ENCODE measurements at places on chromosomes 11 and 22.

DNA sequence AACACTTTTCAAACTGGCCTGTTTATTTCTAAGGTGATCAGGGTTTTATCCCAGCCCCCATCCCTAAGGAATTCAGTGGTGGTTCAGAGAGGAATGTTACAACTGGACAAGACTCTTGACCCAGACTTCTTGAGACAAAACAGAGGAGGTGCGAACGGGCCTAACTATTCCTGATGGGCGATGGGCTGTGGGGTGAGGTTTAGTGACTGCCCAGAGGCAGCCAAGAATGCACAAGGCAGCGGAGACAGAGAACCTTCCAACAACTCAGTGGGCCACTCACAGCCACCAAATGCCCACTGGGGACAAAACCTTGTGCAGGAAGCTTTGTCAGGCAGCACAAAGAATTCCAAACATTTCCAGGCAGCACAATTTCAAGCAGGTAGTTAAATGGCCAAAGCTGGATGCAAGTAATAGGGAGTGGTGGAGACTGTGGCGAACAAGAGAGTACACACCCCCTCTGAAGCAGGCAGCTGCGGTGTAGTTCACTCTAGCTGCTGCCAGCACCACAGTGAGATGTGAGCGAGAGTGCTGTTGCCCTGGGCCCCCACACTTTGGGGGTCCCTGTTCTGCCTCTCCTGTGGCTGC lies 29.2 kb downstream of the SCUBE1 start:
- no peak for DNase-seq

DNA sequence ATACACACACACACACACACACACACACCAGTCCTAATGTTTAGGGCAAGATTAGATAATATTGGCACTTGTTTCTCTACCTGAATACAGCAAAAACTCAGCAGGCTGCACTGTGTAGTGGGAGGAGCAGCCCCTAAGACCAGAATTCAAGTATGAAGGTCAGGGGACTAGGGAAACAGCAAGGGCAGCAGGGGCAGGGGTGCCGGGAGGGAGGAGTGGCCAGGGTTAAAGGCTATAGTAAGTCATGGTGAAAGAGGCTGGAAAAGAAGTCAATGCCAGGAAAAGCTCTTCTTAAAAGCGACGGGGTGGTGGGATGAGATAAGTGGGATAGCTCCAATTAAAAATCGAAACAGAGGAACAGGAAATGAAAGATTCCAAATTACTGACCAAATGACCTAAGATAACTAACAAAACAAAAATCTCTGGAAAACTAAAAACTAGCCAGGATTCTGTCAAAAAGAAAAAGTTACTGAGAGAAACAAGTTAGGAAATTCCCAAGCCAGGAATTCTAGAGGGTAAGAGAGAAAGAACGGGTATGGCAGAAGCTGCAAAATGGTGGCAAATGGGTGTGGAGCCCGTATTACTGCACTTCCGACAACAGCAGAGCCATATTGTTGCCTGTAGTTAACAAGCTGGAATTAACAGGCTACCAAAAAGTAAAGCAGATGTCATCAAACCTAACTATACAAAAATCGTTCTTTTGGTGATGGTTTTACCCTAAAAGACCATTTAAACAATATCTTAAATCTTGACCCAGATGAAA lies 1.3 kb downstream of the ASCL3 start:
- DNase-seq = no peak

DNA sequence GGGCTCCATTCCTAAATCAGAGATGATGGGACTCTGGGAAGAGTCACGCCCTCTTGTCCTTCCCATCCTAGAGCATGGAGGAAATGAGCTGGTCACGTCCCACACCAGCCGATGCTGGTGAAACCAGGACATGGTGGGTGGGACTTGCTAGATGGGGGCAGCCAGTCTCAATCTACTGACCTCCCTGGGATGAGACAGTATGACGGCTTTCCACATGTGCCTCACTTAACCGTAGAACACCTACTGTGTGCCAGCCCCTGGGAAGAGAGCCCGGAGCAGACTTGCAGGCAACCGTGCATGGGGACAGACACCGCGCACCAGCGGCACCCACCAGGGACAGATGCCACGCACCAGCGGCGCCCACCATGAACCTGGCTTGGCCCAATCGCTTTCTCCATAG lies 3.8 kb downstream of the OSBPL5 start:
- no peak for DNase-seq

- no peak for DNase-seq
Measured at GRCh38 chr11:92790366-92790765, 179.1 kb upstream of the MTNR1B start.

- DNase-seq = no peak
Measured at GRCh38 chr22:25219948-25220442, 556 bp downstream of the CRYBB2 start.

- no peak for DNase-seq
Measured at GRCh38 chr22:36773935-36774334, 2.0 kb downstream of the IFT27 start.

GRCh38 chr11:46251954-46252353 lies 25.5 kb upstream of the CREB3L1 start:
- no peak for DNase-seq

- peak; percentile 57 for DNase-seq
Measured at GRCh38 chr11:130431331-130431773, 2.9 kb upstream of the ADAMTS8 start.

DNA sequence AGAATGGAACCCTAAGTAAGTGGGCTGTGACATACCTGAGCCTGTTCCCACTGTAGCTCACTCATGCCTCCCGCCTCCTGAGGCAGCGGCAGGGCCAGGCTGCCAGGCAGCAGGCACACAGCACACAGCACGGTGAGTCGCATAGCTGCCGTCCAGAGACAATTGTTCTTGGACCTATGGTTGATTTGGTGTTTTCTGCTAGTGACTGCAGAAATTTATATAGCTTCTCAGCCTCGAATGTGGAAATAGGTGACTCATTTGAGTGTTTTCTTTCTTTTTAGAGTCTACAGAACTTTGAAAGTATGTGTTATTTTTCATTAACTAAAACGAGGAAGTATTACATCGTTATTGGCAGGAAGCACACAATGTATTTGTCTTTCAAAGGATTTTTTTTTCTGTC lies at the start of gene MMP7:
Gene MMP7 (minus strand): TSS at position 190 of the 400 bp plus-strand sequence. CDS start 47 bp downstream, at position 143.
- no peak for DNase-seq

DNA sequence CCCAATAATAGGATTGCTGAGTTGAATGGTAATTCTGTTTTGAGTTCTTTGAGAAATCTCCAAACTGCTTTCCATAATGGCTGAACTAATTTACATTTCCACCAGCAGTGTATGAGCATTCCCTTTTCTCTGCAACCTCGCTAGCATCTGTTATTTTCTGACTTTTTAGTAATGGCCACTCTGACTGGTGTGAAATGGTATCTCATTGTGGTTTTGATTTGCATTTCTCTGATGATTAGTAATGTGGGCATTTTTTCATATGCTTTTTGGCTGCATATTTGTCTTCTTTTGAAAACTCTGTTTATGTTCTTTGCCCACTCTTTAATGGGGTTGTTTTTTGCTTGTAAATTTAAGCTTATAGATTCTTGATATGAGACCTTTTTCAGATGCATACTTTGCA lies 97.4 kb downstream of the FDX1 start:
- no peak for DNase-seq

DNA sequence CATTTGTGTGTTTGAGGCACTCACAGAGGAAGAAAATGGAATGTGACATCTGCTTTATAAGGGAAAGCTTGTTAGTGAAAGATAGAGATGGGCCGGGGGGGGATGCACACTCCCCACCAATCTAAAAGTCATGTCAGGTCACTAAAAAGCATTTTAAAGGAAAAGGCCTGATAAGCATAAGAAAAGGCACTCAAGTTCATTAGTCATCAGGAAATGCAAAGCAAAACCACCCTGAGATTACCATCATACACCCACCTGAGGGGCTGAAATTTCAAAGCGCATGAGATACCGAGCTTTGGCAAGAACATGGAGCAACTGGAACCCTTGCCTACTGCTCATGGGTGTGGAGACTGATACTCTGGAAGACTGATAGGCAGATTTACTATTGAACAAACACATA lies 77.9 kb upstream of the ANO1 start:
- DNase-seq = no peak

DNA sequence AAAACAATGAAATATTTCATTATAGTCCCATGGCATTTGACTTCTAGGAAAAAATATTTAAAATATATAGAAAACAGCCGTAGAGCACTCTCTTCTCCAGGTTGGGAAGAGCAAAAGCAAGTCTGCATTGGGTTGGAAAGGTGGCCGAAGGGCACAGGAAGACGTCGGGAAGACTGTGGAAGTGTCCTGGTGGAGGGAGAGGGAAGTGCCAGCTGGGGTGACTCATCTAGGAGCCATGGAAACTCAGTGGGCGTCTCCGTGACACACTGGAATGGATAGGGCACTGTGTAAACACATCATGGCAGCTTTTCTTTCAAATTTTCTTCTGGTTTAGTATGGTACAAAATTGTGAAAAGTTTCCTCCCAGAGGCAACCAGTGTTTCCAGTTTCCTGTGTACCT lies 12.7 kb downstream of the GTPBP1 start:
- DNase-seq = no peak

DNA sequence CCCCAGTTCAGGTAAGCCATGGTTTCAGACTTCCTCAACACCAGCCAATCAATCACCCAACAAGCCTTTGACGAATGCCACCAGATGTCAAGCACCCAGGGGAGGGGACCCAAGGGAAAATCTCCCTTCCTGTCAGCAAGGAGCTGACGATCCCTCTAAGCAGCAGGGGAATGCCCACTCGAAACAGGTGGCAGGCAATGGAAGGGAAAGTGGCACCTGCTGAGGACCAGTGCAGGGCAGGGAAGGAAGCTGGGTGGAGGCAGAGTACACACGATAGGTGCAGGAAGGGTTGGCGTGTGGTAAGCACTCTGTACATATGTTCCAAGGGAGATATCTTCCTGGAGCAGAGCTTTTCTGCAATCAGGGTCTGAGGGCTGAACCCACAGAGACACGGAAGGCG lies 11.7 kb upstream of the CREB3L1 start:
- DNase-seq = no peak

DNA sequence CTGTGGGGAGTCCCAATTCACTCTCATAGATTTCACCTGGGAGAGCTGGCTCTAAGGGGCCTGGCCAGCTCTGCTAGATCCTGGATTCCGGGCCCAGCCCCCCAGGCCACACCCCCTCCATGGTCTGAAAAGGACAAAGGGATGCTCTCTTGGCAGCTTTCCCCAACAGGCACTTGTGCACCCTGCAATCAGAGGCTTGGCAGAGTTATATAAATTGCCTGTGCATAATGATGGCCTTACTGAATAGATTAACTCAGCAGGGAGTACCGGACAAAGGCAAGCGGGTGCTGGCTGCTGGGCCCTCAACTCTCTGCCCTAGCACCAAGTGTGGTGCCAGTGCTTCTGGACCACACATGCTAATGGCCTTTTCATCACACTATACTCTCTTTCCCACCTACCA lies 461.6 kb downstream of the BUD13 start:
- no peak for DNase-seq

GRCh38 chr11:65849771-65850216 lies 8.2 kb downstream of the CFL1 start:
- DNase-seq = no peak

- no peak for DNase-seq
Measured at GRCh38 chr11:30016588-30017363, at the start of gene KCNA4. TSS of gene KCNA4 (minus strand) at chr11:30017030. CDS start at chr11:30012678, 4,352 bp downstream.

- DNase-seq = no peak
Measured at GRCh38 chr11:83480811-83481210, 194.6 kb upstream of the CCDC90B start.

GRCh38 chr11:129279326-129280026 lies 87.4 kb upstream of the ARHGAP32 start:
- DNase-seq = peak; percentile 56

DNA sequence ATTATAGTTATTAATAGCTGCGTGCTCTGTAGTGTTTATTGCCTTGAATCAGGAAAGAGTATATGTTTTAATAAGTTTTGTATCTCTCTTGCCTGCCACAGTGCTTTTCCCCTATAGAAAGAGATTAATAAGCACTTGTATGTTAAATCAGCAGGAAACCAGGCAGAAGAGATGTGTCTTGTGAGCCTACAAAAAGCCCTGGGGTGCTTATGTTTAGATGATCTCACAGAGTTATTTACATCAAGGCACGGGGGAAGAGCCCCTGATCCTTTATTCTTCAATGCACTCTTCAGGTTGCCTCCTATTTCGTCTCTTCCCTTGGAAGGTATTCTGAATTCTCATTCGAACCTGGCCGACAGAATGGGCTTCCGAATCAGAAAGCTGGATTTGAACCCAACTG lies 183.0 kb downstream of the MAML2 start:
- no peak for DNase-seq

- DNase-seq = peak; percentile 80
Measured at GRCh38 chr11:64245797-64246620, 734 bp downstream of the PPP1R14B start.

- DNase-seq = no peak
Measured at GRCh38 chr22:19424186-19424500, 7.4 kb downstream of the HIRA start.

DNA sequence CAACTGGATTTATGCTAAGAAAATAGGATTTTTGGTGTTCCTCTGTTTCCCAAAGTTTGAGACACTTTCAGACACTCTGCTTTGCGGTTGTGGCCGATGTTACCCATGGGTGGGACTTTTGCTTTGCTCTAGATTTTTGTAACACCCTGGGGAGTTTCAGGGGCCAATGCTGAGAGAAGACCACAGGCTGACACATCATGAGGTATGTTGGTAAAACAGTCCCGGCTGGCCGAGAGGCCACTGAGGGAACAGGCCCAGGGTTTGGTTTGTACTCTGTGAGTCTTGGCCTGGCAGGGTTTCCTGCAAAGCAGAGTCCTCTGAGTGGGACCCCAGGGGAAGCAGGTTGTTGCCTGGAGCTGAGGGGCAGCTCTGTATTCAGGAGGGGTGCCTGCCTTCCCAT lies 78.5 kb upstream of the PITPNB start:
- no peak for DNase-seq

DNA sequence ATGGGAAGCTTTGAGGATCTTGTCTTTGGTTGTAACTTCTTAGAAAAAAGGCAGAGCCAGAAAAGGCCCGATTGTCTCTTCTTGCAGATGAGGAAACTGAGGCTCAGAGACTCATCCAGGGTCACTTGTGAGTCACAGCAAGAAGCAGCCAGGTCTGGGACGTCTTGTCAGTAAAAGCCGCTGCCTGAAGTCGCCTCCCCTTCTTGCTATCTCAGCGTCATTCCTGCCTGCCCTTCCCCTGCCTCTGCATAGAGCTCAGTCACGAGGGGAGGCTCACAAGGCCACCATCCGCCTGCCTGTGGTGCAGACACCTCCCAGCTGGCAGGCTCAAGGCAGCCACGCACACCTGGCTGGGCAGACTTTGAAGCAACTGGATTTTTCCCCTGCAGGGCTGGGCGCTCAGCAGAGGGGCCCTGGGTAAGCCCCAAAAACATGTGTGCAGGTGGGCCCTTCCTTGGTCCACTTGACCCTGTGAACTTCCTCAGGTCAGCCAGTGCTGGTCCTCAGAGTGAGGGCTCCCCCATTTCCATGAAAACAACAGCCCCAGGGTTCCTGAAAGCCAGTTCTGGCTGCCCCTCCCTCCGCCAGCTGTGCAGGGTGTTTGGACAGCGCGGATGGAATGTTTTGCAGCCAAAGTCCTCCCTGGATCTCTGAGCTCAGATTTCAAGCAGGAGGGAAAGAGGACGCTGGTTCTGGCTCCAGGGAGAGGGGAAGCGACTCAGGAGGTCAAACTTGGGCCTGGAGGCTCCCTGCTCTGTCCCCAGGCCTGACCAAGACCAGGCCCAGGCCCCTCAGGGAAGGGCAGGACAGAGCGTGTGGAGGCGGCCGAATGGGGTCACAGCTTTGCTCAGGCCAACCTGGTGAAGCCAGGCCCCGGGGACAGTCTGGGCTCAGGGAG lies 6.0 kb upstream of the RAB3IL1 start:
- no peak for DNase-seq

Measured in stimulated activated CD4-positive, alpha-beta T cell treated with anti-CD3 and anti-CD28 coated beads, Interleukin-12 subunit alpha, Interleukin-12 subunit beta, amount 100 ng/mL, for 4 hours (primary cell).